ENCODE measurements at places on chromosomes 11 and 22.

GRCh38 chr11:5626196-5626595, 1.4 kb downstream of the TRIM34 start:
- no peak for DNase-seq

DNA sequence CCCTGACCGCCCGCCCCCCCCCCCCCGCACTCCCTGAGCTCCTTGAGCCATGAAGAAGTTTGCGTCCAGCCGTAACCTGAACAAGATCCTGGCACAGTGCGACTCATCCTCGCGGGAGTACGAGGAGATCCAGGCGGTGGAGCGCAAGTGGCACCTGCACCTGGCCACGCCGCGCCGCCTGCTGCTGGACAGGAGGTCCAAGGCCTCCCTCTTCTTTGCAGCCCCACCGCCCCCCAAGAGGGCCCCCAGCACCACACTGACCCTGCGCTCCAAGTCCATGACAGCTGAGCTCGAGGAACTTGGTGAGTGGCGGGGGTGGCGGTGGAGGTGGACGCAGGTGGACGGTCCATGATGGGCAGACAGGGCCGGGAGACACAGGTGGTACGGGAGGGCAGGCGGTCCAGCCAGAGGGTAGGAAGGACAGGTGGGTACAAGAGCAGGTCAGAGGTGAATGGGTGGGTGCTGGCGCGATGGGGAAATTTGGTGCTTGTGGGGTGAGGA, 32.1 kb upstream of the ACR start:
- no peak for DNase-seq

DNA sequence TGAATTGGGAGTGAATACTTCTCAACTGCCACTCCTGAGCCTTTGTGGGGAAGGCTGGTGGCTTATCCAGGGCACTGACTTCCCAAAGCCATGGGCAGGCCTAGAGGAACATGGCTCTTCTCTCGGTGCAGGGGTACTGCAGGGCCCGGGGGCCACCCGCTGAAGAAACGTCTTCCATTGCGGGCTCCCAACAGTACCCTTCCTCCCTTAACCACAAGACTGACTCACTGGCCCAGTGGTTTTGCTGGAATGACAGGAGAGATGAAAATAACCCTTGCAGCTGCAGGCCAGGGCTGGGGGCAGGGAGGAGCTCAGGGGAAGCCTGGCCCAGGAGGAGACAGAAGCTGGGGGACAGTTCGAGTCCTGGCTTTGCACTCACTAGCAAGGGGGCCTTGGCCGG, 13.5 kb downstream of the TXN2 start:
- no peak for DNase-seq

- no peak for DNase-seq
Measured at GRCh38 chr11:69649576-69649900, 8.6 kb downstream of the CCND1 start.

GRCh38 chr11:78377625-78378418, 39.8 kb downstream of the GAB2 start:
- DNase-seq, result no peak

Measured in GM12864 (cell line).